Stimulated activated CD8-positive, alpha-beta memory T cell treated with anti-CD3 and anti-CD28 coated beads, Interleukin-15, amount 100 ng/mL, for 24 hours (primary cell): ENCODE measurements at places on chromosomes 1 and 21.
A peak's percentile ranks its signal among the peaks of the same experiment; 100 is the strongest.

DNA sequence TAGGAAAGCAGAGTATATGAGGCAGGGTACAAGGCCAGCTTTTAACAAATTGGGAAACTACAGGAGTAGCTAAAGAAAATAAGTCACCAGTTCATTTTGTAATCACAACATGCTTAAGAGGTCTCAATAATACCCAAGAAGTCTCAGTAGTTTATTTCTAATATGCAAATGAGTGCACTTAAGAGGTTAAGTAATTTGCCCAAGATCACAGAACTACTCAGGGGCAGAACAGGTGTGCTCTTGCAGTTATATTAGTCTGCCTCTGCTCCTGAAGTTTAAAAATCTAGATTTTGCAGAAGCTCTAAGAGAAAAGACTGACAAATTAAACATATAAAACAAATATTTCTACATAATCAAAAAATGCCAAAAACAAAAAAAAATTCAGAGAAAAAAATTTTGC is 6.9 kb downstream of the EPS15 start:
- no peak for DNase-seq

GRCh38 chr1:204014336-204014735 is 58.6 kb upstream of the SOX13 start:
- no peak for DNase-seq

GRCh38 chr1:1782399-1783221 is 4.3 kb upstream of the NADK start:
- DNase-seq = no peak

GRCh38 chr1:15598436-15598835 is 13.6 kb upstream of the AGMAT start:
- no peak for DNase-seq

DNA sequence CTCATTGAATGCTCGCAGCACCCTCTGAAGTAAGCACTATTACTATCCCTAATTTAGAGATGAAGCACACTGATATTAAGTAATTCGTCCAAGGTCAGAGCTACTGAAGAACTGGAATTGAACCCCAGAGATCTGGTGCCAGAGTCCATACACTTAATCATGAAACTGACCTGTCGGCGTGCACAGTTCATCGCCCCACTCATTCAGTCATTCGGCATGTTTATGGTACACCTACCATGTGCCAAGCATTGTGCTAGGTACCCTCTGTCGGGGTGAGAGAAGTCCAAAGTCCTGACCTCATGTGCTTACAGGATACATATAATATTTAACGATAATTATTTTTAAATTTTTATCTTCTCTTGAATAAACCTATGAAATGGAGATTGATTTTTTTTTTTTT is 5.6 kb upstream of the CENPS start:
- DNase-seq = no peak

DNA sequence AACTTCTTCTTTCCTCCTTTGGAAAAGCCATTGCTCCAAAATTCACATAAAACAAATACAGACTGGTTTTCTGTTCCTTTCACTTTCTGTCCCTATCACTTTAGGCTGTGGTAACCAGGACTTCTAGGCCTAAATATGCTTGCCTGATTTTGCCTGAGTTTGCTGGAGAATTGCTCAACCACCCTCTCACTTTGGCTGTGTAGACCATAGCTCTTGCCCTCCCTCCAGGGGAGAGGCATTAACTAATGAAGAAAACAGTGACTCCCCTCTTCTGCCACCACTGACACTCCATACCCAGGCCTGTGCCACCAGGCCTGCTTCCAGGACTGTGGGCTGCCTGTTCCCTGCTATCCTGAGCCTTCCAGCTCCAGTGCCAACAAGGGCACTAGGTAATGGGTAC is 163.5 kb downstream of the TOMM20 start:
- DNase-seq = no peak

DNA sequence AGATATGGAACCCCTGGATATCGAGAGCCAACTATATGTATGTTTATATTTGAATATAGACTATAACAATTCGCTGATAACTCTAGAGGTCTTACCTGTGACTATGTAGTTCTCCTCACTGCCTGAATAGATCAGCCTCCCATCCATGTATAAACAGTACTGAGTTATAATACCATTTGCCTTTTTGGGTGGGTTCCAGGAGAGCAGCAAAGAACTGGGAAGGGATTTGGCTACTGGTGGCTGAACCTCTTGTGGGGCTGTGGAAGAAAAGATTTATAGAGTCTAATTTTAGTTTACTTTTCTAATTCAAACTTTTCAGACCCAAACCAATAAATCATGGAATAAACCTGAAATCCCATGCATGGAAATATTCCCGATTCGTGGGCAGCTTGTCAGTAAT is 376.9 kb downstream of the USH2A start:
- DNase-seq = no peak

DNA sequence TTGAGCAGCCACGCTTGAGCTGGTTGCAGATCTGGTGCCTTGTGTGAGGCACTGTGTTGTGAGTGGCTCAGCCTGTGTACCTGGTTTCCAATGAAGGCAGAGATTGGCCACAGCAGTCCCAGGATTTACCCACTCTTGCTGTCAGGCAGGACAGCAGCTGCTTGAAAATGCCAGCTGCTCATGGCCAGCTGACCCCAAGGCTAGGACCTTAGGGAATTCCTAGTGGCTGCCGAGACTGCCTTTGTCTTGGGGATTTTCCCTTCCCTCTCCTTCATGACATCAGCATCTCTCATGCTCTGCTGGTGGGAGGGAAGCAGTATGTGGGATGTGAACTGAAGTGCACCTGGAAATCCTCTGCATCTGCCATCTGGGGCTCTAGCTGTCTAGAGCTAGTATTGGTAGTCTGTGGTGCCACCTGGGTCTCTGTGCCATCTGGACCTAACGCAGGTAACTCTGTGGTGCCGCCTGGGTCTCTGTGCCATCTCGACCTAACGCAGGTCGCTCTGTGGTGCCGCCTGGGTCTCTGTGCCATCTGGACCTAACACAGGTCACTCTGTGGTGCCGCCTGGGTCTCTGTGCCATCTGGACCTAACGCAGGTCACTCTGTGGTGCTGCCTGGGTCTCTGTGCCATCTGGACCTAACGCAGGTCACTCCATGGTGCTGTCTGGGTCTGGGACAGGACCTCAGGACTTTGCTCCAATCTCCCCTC is 3.8 kb upstream of the LRRC47 start:
- no peak for DNase-seq

DNA sequence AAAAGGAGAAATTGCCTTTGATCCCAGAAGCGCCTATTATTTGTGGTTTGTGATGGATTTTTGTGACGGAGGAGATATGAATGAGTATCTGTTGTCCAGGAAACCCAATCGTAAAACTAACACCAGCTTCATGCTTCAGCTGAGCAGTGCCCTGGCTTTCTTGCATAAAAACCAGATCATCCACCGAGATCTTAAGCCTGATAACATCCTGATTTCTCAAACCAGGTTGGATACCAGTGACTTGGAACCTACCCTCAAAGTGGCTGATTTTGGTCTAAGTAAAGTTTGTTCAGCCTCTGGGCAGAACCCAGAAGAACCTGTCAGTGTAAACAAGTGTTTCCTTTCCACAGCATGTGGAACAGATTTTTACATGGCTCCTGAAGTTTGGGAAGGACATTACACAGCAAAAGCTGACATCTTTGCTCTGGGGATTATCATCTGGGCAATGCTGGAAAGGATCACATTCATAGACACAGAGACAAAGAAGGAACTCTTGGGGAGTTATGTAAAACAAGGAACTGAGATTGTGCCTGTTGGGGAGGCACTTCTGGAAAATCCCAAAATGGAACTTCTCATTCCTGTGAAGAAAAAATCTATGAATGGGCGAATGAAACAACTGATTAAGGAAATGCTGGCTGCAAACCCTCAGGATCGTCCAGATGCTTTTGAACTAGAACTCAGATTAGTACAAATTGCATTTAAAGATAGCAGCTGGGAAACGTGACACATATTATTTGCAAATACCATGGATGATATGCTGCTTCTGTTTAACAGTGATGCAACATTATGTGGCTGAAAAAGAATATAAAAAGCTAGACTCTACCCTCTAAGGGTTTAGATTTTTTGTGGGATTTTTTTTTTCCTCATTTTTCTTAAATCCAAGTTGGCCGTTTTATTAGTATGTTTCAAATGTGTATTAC is 10.5 kb downstream of the PDIK1L start:
- DNase-seq = no peak

GRCh38 chr1:152036267-152037216 is at the start of gene S100A11:
S100A11 (minus strand) TSS chr1:152037004; CDS start chr1:152036915, 89 bp downstream.
- DNase-seq = peak; percentile 50

- no peak for DNase-seq
These were observed 45.3 kb upstream of the CACNA1E start for GRCh38 chr1:181438013-181438412.

DNA sequence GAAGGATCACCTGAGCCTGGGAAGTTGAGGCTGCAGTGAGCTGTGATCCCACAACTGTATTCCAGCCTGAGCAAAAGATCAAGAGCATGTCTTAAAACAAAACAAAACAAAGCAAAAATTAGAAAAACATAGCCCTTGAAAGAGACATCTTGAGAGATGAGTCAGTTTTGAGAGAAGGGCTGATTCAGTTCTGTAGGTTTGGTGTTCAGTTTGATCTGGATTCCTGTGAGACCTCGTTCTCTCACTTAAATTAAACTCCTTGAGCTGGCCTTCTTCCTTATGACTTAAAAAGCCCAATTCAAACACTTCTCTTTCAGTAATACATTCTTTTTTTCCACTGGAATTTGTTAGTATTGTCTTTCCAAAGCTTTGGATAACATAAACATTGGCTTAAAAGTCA is 164.2 kb downstream of the NRIP1 start:
- DNase-seq = no peak

DNA sequence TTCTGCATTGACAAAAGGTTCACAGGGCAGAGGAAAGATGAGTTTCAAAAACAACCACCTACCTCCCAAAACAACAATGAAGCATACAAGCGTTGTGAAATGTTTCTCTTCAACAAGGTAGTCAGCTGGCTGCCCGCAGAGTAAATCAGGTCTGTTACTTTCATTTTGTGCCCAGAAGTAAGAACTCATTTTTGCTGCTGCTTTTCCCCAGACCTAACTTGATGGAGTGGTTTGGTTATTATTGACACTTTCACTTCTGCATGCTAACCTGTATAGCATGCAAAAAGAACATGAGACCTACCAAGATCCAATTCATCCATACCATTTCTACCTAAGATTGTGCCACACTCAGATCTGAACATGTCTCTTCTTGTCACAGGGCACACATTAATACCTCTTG is 1.3 kb downstream of the SLC9C2 start:
- DNase-seq = no peak
